ENCODE measurements at places on chromosomes 6 and 20.

DNA sequence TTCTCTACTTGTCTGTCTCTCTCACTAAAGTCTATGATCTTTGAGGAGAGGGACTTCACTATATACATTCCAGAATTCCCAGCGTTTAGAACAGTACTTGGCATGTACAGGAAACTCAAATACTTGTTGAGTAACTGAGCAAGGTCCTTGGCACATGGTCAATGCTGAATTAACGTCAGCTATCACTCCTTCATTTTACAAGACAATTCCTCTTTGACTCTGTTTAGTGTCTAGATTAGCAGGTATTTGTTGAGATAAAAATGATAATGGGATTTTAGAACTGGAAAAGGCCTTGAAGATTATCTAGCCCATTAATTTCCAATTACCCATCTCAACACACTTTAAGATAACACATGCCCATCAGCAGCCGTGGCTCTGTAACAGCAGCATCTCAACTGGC, 6.6 kb upstream of the GUCA1B start:
- no peak for DNase-seq

DNA sequence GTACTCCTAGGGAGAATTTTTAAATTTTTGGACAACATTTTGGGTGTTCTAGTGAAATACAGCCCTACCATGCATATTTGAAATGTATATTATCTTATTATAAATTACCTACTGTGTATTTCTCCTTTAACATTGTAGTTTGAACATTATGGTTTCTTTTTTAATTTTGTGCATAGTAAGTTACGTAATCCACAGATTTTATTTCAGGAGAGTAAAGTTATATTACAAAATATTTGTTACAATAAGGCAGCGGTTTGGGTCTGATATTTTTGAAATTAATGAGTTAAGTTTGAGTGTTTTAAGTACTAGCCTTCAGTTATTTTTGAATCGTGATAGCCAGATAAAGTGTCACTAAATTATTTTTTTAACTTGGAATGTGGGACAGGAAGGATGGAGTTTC, 7.3 kb upstream of the SOX4 start:
- no peak for DNase-seq

DNA sequence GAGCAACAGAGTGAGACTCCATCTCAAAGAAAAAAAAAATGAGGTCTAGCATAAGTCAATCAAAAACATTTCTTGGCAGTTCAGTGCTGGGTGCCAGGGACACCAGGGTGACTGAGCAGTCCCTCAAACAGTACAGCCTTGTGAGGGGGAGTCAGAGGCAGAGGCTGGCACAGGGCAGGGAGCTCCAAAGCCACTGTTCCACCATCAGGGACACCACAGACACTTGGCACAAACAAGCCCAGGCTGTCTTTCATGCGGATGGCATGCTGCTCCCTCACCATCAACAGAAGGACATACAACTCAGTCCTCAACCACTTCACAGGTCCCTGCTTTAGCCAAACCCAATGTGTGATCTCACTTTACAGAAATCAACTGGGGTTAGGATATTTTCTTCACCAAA, 36.0 kb upstream of the GRM4 start:
- no peak for DNase-seq

DNA sequence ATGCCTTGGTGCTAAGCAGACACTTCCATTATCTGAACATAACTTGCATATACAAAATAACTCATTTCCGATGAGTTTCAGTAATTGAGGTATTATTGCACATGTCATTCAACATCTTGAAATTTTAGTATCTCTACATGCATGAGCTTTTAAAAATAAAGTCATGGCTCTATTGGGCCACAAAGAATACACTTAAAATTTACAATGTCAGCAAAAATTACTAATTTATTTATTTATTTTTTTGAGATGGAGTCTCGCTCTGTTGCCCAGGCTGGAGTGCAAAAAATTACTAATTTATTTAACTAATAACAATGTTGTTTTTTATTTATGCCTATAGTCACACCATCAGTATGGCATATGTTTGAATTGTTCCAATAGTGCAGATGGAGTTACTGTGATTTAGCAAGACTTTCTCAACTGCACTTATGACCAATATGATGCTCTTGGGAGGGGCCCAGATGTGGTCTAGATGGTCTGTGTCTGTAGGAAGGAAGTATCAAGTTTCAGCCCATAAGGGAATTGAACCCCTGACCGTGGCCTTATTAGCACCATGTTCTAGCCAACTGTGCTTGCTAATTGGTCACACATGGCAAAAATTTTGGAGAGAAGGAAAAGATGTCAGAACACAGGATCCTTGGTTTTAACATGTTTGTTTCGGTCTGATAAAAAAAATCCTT, 370.7 kb upstream of the TSHZ2 start:
- no peak for DNase-seq

DNA sequence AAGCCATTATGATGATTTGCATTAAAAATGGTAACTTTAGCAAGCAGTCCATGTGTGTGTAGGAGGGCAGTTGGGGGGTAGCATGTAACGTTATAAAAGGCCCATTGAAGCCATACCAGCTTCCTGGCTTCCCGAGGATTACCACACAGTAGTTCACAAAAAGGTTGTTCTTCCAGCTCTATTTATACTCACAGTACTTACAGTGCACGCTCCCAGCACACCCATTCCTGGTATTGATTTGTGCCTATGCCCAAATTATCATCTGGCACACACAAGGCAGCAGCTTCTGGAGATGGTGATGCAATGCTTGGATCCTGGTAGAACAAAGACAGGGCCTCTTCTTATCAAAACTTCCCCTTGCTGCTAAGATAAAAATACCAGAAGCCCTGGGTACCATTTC, 436.8 kb downstream of the HAO1 start:
- no peak for DNase-seq

- no peak for DNase-seq
These were observed 315.4 kb downstream of the ADGRG6 start for GRCh38 chr6:142617158-142617557.

- no peak for DNase-seq
These were observed 580.4 kb upstream of the PTCHD4 start for GRCh38 chr6:48691420-48691819.

DNA sequence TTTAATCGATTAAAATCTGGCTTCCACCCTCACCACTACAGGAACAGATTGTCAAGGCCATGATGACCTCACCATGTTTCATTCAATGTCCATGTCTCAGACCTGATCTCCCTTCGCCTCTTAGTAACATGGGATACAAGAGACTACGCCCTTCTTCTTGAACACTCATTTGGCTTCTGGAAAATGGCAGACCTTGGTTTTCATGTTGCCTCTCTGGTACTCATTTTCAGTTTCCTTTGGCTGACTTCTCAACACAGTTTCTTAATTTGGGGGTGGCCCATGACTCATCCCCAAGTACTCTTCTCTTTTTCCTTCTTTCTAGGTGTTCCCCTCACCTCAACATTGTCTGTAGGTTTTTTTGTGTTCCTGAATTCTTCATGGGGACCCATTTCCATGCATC, 22.7 kb downstream of the TMX4 start:
- no peak for DNase-seq

GRCh38 chr20:49985617-49986016, 2.8 kb downstream of the SNAI1 start:
- DNase-seq: no peak

- DNase-seq: no peak
These were observed 4.2 kb upstream of the NCR3 start for GRCh38 chr6:31597006-31597405.

- no peak for DNase-seq
These were observed 1.2 kb downstream of the SNX21 start for GRCh38 chr20:45834797-45835161.

DNA sequence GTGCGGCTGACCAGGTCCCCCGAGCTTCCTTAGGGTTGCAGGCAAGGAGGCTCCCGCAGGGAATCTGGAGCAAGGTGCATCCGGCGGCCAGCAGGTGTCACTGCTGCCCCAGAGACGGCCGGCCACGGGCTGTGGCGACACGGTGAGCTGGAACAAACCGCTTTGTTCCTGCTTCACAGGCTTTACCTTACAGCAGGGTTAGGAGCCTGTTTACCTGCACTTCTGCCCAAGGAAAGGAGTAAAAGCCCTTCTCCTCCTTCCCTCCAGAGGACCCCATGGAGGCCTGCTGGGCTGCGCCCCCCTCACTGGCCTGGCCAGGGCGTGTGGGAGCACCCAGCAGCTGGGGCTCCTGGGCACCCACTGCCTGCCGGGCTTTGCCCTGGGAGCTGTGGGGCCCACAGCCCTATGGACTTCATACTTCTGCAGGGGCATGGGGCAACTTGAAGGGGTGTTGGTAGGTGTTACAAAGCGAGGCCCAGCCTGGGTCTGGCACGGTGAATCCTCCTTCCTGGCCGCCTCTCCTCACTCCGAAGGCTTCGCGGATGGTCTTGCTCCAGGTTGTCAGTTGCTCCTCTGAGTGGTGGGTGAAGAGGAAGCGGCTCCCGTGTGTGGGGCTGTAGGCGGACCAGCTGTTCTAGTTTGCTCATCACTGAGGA, 88.4 kb downstream of the CDC5L start:
- peak; percentile 27 for DNase-seq

- no peak for DNase-seq
These were observed 14.0 kb downstream of the CST3 start for GRCh38 chr20:23623666-23624323.

- DNase-seq: no peak
These were observed 163.2 kb downstream of the SYNDIG1 start for GRCh38 chr20:24632581-24632980.

Measured in T-helper 2 cell (primary cell).